Thoracic aorta (tissue), 2 donors: ENCODE measurements at places on chromosomes 5 and 9. TPM values are rescaled to one million over a fixed set of nuclear protein-coding genes. Genes with fewer than 3 reads are reported as not detected.

PFN3 gene
- total RNA-seq = not detected

CCDC69 gene
- 39.1 TPM for total RNA-seq

FOXD4L6 gene
- total RNA-seq = not detected

SPINK1 gene
- 3.4 TPM for total RNA-seq

POLR1E gene
- 15.0 TPM for total RNA-seq

PTGS1 gene
- 13.8 TPM for total RNA-seq

BARHL1 gene
- not detected for total RNA-seq

PTPRD gene
- total RNA-seq = 101 TPM

FAM219A gene
- 20.2 TPM for total RNA-seq

DOCK2 gene
- total RNA-seq = 40.3 TPM

TXNDC8 gene
- total RNA-seq = not detected

CCDC152 gene
- total RNA-seq = 4.7 TPM

SLIT3 gene
- 80.1 TPM for total RNA-seq

NMUR2 gene
- total RNA-seq = not detected

EFNA5 gene
- 6.0 TPM for total RNA-seq

GRCh38 chr5:134935711-134936602 is 31.0 kb downstream of the PCBD2 start:
- H3K4me1 ChIP-seq = no peaks in the 10 kb centered on the region
- no peak overlapping the region for H3K4me3 ChIP-seq
- H3K27me3 ChIP-seq = no peaks in the 10 kb centered on the region
- no peak overlapping the region for H3K27ac ChIP-seq

- no peaks in the 10 kb centered on the region for H3K27me3 ChIP-seq
- H3K36me3 ChIP-seq = no peaks in the 10 kb centered on the region
- DNase-seq = no peak
- H3K27ac ChIP-seq = no peak overlapping the region
These were observed 133.4 kb downstream of the SUSD1 start for GRCh38 chr9:112041536-112042243.

GRCh38 chr5:11955331-11955730 is 51.1 kb upstream of the CTNND2 start:
- no peaks in the 10 kb centered on the region for H3K27me3 ChIP-seq
- no peaks in the 10 kb centered on the region for H3K36me3 ChIP-seq
- H3K4me1 ChIP-seq = no peaks in the 10 kb centered on the region
- no peak overlapping the region for H3K4me3 ChIP-seq

GRCh38 chr9:21153336-21154017 is 11.8 kb upstream of the IFNW1 start:
- DNase-seq = no peak
- H3K4me3 ChIP-seq = no peak overlapping the region
- H3K27ac ChIP-seq = no peak overlapping the region
- peaks cover 3% of the 10 kb centered on the region for H3K4me1 ChIP-seq
- no peaks in the 10 kb centered on the region for H3K36me3 ChIP-seq
- H3K27me3 ChIP-seq = no peaks in the 10 kb centered on the region

- no peak overlapping the region for H3K27ac ChIP-seq
- no peaks in the 10 kb centered on the region for H3K4me1 ChIP-seq
- no peaks in the 10 kb centered on the region for H3K27me3 ChIP-seq
- peaks cover 5% of the 10 kb centered on the region for H3K36me3 ChIP-seq
- DNase-seq = no peak
- no peak overlapping the region for H3K4me3 ChIP-seq
These were observed 169.0 kb upstream of the PANK3 start for GRCh38 chr5:168747987-168748777.

DNA sequence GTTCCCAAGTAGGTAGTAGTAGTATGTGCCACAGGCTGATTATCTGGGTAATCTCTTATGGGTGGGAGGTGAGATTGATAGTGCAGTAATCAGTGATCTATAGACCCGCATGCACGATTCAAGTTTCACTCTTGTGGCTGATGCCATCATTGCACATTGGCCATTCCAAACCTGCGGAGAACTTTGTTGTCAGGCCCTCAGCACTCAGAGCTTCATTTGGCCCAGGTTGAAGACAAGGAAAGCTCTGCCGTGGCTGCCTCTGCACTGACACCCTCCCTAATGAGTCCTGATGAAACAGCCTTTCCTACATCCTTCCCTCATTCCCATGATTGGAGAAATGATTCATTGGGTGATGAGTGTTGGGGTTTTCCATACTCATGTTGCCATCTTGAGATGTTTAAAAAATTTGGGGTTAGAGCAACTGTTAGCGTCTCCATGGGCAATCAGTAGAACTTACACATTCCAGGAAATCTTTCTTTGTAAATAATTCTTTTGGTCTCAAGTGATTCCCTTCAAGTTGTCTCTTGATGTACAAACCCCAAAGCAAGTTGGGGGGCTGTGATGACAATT is 22.9 kb downstream of the PROP1 start:
- no peaks in the 10 kb centered on the region for H3K4me1 ChIP-seq
- no peaks in the 10 kb centered on the region for H3K27me3 ChIP-seq
- no peaks in the 10 kb centered on the region for H3K36me3 ChIP-seq
- no peak overlapping the region for H3K27ac ChIP-seq
- no peak overlapping the region for H3K4me3 ChIP-seq

DNA sequence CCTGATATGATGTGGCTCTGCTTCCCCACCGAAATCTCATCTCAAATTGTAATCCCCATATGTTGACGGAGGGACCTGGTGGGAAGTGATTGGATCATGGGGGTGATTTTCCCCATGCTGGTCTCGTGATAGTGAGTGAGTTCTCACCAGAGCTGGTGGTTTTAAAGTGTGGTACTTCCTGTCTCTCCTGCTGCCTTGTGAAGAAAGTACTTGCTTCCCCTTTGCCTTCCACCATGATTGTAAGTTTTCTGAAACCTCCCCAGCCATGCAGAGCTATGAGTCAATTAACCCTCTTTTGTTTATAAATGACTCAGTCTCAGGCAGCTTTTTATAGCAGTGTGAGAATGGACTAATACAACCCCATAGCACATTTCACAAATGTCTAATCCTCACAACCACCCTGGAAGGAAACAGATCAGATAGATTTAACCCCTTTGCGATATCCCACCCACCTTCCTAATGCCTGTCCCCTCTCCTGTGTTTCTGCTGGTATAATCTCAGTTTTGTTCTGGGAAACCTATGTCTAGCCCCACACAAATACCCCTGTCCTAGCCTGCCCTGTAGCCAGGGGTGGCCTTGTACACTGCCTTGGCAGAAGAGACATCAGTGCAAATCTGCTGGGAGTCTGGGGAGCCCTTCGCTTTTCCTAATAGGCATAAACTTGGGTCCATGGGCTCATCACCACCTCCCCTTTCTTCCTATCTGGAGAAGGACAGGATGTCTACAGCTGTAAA is 157.0 kb upstream of the RAI14 start:
- H3K27ac ChIP-seq = peak overlapping the region; percentile 92
- H3K4me1 ChIP-seq = peaks cover 60% of the 10 kb centered on the region
- DNase-seq = no peak
- no peak overlapping the region for H3K4me3 ChIP-seq

GRCh38 chr5:127011153-127011552 is 19.2 kb downstream of the MARCHF3 start:
- no peak overlapping the region for H3K4me3 ChIP-seq
- H3K27me3 ChIP-seq = no peaks in the 10 kb centered on the region

DNA sequence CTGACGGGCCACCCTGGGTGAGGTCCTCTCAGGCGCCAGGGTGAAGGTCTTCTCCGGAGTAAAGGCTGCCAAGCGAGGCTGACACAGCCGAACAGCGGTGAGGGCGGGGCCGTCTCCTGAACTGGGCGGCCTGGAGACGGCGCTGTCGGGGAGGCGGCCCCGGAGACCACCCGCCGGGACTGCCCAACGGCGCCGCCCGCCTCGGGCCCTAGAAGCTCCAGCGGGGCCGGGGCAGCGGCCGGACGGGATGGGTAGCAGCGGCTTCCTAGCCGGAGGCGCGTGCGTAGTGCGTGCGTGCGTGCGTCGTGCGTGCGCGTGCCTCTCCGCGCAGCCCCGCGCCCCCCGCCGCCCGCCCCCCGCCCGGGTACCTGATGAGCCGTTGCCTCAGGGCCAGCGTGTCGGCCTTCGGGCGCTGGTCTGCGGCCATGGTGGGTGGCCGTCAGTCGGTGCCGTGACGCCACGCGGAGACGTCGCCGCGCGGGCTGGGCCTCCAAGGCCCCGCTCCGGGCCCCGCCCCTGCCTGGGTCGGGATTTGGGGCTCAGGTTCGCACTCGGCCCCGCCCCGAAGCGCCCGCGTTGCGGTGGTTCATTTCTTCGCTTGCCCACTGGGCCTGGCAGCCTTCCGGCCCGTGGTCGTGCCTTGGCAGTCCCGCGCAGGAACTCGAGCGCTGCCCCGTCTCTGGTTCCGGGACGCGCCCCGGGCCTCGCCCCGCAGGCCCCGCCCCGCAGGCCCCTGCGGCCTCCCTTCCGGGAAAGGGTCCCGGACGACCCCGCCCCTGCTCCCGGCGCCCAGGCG is at the start of gene PHYKPL:
PHYKPL (minus strand) TSS at position 679 of the 796 bp plus-strand sequence; CDS start at position 427, 252 bp downstream.
- H3K4me1 ChIP-seq = peaks cover 32% of the 10 kb centered on the region
- peak within 1 kb of the TSS; percentile 72 for H3K4me3 ChIP-seq
- peak within 1 kb of the TSS; percentile 93 for H3K27ac ChIP-seq

GRCh38 chr5:133075572-133076536 is 24.0 kb downstream of the HSPA4 start:
- peaks cover 25% of the 10 kb centered on the region for H3K36me3 ChIP-seq
- H3K4me3 ChIP-seq = peak overlapping the region; percentile 24
- H3K27ac ChIP-seq = peak overlapping the region; percentile 68
- DNase-seq = no peak
- peaks cover 6% of the 10 kb centered on the region for H3K4me1 ChIP-seq

- H3K4me3 ChIP-seq = peak overlapping the region; percentile 58
- H3K36me3 ChIP-seq = no peaks in the 10 kb centered on the region
- H3K4me1 ChIP-seq = peaks cover 44% of the 10 kb centered on the region
- H3K27me3 ChIP-seq = no peaks in the 10 kb centered on the region
These were observed 354.6 kb downstream of the BNC2 start for GRCh38 chr9:16515879-16516301.

DNA sequence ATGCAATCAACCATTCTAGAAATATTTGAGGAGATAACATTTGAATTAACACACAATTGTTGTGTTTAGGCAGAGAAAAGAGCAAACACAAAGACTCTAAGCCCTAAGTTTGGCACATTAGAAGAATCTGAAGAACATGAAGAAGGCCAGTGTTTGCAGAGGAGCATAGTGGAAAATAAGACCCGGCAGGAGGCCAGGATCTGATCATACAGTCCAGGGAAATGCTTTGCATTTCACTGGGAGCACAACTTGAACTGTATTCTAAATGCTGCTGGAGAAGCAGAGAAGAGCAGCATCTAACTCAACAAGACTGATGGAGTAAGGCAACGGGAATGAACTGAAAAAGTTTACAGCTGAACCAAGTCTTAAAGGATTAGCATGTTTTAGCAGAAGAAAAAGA is 463.4 kb downstream of the ZNF608 start:
- no peaks in the 10 kb centered on the region for H3K27me3 ChIP-seq
- H3K4me1 ChIP-seq = peaks cover 8% of the 10 kb centered on the region
- H3K27ac ChIP-seq = no peak overlapping the region
- no peak overlapping the region for H3K4me3 ChIP-seq
- DNase-seq = no peak

GRCh38 chr5:175816348-175816747 is 55.0 kb upstream of the CPLX2 start:
- no peak overlapping the region for H3K4me3 ChIP-seq
- H3K36me3 ChIP-seq = no peaks in the 10 kb centered on the region
- peaks cover 10% of the 10 kb centered on the region for H3K4me1 ChIP-seq
- no peak overlapping the region for H3K27ac ChIP-seq
- H3K27me3 ChIP-seq = no peaks in the 10 kb centered on the region

DNA sequence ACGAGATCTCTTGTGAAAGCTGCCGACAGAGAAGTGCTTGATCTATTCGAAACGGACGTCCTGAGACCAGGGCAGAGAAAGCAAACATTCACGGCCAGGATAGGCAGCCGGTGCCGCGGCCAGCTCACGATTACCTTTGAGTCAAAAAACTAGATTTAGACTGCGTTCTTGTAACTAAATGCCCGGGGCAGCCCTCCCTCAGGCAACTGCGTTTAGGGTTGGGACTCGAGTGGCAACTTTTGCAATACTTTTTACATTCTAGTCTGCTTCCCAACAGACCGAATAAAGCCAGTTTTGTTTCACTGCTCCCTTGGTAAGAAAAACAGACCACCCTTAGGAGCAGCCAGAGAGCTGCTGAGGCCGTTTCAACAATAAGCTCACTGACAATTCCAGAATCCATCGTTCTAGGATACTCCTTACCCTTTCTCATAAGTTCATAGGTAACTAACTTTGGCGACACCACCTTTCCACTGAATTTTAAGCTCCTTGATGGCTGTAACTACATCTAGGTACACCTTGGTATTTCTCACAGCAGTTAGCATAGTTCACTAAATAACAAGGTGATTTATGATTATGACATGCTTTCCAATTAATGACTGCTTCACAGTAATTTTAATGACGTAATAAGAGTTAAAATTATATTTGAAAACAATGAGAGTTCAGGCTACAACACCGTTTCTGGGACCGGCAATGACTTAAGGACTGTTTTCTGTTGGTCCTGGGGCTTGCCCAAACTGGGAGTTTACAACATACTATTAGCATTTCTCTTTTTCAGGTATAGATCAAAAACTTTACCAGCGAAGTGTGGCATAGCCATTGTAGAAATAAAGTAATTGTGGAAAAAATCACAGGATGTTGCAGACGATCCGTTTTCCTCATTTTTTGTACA is 899 bp upstream of the RAPGEF6 start:
- H3K27ac ChIP-seq = peak overlapping the region; percentile 99
- no peaks in the 10 kb centered on the region for H3K27me3 ChIP-seq
- peak overlapping the region; percentile 83 for H3K4me3 ChIP-seq
- H3K4me1 ChIP-seq = peaks cover 28% of the 10 kb centered on the region
- no peaks in the 10 kb centered on the region for H3K36me3 ChIP-seq

- H3K36me3 ChIP-seq = no peaks in the 10 kb centered on the region
- H3K27me3 ChIP-seq = no peaks in the 10 kb centered on the region
- H3K4me3 ChIP-seq = no peak overlapping the region
- peaks cover 16% of the 10 kb centered on the region for H3K4me1 ChIP-seq
- no peak for DNase-seq
- H3K27ac ChIP-seq = no peak overlapping the region
These were observed 40.3 kb upstream of the TNFAIP8 start for GRCh38 chr5:119315516-119315949.

GRCh38 chr5:103896593-103896992 is 334.0 kb upstream of the NUDT12 start:
- H3K27ac ChIP-seq = no peak overlapping the region
- H3K36me3 ChIP-seq = no peaks in the 10 kb centered on the region
- no peaks in the 10 kb centered on the region for H3K4me1 ChIP-seq
- no peaks in the 10 kb centered on the region for H3K27me3 ChIP-seq

DNA sequence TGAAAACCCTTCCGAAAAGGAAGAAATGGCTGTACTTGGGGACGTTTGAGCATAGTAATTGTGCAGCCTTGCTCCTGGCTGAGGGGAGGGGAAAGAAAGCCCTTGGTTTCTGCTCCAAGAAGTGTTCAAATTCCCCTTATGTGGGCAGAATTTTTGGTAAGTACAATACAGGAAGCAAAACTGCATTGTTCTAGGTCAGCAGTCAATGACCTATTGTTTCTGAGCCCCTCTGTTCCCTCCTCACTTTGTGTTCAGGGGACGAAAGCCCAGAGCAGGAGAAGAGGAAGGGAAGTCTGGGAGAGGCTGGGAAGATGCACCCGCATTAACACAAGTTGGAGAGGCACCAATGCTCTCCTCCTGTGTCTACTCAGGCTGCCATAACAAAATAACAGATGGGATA is 11.9 kb downstream of the BASP1 start:
- H3K4me3 ChIP-seq = peak overlapping the region; percentile 53
- no peak for DNase-seq
- H3K27me3 ChIP-seq = no peaks in the 10 kb centered on the region
- H3K4me1 ChIP-seq = peaks cover 11% of the 10 kb centered on the region
- no peaks in the 10 kb centered on the region for H3K36me3 ChIP-seq
